MV-4-11 (cell line): ENCODE measurements at places on chromosomes 12 and 14.
A peak's percentile ranks its signal among the peaks of the same experiment; 100 is the strongest.

GRCh38 chr12:2171672-2172426, 119.1 kb downstream of the CACNA1C start:
- DNase-seq: no peak

DNA sequence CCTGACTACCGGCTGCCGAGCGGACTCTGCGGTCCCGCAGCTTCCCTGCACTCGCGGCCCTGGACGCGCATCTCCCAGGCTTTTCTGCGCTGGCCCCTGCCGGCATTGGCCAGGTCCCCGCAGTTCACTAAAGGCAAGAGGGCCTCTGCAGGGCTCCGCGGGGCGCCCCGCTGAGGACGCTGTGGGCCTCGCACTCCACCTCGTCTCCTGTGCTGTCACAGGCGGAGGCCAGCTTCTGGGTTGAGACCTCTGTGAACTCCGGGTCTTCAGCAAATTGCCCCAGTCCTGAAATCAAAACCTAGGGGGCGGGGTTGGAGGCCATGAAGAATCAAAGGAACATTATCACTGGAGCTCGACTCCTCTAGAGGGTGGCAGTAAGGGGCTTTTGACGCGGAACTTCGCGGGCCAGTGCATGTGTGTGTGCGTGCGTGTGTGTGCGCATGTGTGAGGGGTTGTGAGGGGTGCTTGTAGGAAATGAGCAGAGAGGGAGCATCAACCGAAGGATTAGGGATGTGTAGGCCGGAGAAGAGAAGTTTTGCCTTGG, 68.5 kb upstream of the CAPRIN2 start:
- DNase-seq: no peak

DNA sequence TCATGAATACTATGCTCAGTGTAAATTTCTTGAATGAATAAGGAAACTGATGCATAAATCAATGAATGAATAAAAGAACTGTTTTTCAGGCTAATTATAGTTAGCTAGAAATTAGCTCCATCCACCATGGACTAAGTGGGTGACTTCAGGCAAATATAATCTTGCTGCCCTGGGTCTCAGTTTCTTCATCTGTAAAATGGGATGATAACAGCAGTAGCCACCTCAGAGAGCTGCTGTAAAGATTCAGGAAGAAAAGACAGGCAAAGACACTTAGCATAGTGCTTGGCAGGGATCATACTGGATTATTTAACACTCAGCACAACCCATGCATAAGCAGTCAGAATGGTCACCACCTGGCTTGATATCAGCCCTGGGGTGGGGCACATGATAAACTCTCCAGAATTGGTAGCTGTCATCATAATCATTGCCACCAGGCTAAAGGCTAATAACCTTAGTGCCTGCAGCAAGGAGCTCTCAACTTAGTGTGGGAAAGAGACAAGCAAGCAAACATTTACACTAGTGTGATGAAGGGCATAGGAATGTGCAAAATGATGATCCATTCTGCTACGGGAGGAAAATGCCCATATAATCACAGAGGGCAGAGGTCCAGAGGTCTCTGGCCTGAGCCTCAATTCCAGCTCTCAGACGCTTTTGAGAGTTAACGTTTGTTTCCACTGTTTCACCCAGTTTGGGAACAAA, 234.7 kb upstream of the TBX3 start:
- DNase-seq: no peak

GRCh38 chr14:82180139-82180538, 646.5 kb upstream of the SEL1L start:
- DNase-seq: no peak

- DNase-seq: peak; percentile 34
Measured at GRCh38 chr12:108854451-108855283, 2.7 kb downstream of the SSH1 start.

DNA sequence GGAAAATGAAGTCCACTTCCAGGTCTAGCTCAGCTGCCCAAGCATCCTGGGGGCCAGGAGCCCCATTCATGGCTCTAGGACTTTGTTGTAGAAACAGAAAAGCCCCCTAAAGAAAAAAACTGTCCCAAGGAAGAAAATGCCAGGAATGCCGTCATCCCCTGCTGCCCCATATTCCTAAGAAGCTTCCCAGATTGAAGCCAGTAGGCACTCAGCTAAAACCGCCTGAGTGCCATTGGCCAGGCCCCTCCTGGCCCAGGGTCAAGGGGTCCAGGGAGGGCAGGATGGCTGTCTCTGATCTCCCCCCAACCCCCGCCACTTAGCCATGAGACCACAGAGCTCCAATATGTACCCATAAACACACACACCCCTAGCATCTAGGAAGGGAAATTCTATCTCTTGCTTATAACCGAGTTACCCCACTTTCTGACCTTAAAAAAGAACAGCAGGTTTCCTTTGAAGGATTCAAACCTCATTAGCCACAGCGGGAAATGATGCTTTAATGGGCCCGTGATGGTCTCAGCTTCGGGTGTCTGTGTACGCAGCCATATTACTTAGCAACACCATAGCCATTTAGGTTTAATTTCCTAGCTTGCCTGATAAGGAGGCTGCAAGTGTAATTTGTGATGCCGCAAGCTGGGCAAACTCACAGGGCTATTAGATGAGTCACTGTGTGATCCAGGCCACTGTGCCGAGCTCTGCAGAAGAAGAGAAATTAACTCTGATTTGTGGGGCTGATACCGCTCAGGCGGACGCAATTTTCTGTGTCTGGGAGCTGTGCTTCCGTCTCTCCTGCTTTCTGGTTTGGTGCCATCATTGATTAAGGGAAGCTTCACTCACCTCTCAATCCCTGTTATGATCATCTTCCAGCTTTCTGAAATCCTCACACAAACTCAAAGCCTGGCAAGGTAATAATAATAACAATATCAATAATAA, 84.2 kb downstream of the GCH1 start:
- DNase-seq: no peak

DNA sequence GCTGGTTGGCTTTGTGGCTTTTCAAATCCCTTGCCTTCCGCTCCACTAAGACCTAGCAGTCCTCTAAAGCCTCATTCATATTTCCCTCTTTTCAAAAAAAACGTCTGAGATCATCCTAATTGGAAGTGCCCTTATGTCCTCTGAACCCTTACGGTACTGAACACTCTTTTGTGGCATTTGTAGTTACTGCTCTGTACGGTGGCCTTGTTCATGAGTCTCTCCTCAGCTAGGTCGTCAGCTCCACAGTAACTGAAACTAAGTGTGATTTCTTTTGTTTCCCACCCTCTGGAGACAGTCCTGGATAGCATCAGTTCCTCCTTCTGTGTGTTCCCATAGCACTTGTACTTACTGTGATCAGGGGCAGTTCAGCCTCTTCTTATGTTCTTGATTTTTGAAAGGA, 49.7 kb downstream of the DAAM1 start:
- peak; percentile 56 for DNase-seq

DNA sequence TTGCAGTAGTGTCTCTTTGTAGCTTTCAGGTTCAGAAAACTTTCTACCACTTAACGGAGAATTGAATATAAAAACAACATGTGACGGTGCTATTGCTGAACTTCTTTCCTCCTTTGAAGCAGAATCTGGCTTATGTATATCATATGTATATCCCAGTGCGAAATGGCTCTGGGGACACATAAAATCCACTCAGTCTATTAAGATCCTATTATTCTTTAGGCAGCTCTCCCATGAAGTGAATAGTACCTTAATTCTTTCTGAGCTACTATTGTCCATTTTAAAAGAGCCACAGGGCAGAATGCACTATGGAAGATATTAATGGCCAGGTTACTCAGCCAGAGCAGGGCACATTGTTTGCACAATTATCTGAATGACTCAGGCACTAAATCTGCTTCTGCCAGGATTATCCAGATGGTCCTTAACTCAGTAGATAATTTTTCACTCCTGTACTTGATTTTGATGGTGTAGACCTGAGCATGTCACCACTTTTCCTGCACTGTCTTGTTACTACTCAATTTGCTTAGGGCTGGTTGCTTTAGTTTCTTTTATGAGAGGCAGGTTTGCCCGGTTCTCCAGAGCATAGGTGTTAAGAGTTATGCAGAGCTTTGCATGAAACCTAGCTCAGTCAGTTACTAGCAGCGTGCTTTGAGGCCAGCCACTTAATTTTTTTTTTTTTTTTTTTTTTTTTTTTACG, 5.5 kb downstream of the CNTN1 start:
- no peak for DNase-seq
